ENCODE measurements at places on chromosomes 11 and 22.

DNA sequence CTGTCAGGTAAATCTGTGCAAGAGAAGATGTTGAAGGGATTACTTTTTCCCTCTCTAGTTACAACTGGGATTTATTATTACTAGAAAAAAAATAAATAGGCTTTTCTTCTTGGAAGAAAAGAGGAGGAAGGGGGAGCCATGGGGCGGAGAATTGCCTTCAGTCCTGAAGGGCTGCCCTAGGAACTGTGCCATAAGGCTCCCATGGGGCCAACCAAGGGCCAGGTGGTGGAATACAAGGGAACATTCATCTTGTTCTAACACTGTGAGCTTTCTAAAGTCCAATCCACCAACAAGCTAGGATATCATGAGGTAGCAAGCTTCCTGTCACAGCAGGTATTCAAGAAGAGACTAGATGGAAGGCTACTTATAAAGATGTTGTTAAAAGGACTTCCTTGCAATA is 24.8 kb upstream of the NRIP3 start:
- no peak for DNase-seq

- DNase-seq: no peak
Observed at GRCh38 chr11:16911658-16912057, 102.6 kb downstream of the PLEKHA7 start.

DNA sequence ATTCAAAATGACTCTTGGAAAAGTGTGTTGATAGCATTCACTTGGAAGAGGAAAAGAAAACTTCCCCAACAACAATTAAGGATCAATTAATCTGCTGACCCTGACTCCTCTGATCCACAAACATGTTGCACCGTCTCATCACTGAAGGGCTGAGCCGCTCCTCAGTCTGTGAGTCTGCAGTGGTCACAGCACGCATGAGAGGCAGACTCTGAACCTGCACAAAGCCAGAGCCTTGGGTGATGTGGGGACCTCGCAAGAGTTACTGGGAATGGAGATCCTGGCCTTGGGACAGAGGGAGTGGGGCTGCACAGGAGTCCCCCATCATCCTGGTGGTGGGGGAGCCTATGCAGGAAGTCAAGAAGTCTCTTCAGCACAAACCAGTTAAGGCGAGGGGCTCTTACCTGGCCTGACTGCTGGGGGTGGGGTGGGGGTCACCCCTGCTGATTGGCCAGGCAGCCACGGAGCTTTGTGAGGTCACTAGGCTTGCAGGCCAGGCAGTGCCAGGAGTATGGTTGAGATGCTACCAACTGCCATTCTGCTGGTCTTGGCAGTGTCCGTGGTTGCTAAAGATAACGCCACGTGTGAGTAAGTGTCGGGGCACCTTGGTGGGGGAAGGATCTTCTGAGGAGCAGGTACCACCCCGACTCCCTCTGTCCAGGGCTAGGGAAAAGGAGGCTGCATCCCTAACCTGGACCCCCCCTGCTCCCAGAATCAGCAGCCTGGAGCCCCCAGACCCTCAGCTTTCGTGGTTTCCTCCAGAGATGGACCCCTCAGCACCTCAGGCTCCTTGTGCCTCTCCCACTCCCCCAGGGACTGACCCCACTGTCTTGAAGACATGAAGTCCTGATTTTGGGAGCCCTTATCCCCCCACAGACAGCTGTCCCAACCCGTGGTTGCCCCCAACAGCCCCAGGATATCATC is at the start of gene ACR:
TSS of gene ACR (plus strand) at position 477 of the 921 bp plus-strand sequence. CDS start at position 509, 32 bp downstream.
- DNase-seq: no peak

DNA sequence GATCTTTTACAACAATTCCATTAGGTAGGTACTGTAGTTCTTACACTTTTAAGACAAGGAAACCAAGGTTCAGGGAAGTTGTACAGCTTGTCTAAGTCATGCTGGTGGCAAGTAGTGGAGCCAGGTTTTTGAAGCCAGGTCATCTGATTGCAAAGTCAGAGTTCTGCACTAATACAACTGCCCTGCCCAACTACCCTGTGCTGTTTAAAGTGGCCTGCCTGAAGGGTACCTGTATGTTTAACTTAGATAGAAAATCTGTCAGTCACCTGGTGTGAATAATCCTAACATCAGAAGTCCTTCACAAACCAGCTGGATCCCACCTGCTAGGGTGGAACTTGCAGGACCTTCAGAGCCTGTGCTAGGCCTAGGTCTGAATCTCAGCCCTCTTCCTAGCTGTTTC is 44.2 kb downstream of the ARFGAP2 start:
- no peak for DNase-seq

DNA sequence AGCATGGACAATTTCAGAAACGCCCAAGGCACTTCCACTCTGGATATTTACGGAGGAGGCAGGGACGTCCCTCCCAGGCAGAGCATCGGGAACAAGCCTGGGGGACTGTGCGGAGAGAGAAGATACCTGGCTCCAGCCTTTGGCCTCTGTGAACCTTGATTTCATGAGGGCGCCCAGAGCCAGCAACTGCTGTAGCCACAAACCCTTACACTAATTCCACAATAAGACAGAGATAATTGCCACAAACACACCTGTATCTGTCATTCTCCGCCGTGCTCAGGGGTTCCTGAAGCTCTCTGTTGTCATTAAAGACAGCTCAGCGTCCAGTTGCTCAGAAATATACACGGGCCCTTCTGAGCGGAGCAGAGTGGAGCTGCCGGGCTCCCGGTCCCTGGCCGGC is 1292.1 kb downstream of the TBC1D22A start:
- DNase-seq: no peak

DNA sequence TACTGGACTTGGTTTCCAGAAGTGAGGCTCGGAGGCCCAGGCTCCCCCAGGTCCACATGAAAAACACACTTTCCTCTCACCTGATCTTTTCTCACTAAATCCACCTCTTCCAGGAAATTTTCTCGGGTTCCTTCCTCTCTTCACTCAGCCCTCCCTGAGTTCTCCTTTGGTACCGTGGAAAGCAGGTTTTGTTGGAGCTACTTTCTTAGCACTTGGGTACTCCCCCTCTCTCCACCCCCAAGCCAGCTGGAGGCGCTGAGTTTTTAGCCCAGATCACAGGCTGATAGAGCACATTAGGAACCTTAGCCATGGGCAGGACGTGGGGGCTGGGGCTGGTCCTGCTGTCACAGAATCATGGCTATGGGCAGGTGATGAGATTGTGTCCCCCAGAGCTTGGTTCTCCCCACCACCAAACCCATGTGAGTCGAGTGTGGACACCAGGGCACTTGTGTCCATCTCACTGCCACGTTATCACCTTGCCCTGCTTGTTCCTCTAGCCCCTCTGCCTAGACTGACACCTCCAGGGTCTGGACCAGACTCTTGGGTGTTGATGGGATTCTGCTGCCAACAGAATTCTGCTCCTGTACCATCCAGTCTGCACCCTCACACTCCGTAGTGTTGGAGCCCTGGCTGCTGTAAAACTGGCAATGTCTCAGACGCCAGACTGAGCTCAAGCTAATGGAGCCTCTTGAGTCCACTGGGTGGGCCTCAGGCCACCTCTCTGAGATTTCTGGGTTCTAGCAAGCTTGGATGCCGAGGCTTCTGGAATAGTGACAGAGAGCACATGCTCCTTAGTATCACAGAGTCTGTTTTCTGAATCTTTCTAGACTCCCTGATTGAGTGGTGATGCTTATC is 74.9 kb upstream of the NARS2 start:
- no peak for DNase-seq

DNA sequence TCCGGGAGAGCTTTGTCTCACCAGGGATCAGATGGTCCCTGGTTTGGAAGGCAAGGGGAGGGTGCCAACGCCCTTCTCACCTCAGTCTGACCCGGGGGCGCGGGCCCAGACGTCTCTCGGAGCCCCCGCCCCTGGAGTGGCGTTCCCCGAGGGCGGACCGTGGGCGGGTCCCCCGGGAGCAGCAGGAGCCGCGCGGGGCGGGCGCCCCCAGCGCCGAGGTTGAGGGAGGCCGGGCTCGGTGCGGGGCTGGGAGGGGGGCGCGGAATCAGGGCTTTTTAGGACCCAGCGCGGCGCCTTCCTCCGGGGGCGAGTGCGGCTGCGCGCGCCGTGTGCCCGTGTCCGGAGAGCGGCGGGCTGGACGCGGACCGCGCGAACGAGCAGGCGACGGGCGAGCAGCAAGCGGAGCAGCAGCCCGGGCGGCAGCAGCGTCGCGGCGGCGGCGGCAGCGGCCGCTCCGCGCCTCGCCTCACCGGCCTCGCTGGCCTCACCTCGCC is at the start of gene KCNC1:
TSS of gene KCNC1 (plus strand) at position 364 of the 494 bp plus-strand sequence. CDS start 1,222 bp downstream, outside the sequence.
- no peak for DNase-seq

GRCh38 chr22:50425179-50425916 is 49.5 kb downstream of the SBF1 start:
- DNase-seq: no peak

DNA sequence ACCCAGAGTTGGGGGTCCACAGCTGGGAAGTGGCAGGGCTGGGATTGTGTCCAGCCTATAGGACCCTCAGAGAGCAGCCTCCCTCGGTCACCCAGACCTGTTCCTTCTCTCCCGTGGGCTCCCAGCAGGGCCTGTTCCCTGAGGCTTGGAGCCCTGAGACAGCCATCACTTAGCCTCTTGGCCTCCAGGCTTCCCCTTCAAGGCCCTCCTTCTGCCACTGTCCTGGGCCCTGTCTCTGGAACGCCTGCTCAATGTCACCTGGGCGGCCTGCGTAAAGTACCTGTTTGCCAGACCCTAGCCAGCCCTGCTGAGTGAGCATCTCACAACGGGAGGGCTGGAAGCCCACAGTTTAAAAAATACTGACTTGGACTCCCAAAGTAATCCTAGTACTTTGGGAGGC is 6.5 kb downstream of the MGAT3 start:
- no peak for DNase-seq

DNA sequence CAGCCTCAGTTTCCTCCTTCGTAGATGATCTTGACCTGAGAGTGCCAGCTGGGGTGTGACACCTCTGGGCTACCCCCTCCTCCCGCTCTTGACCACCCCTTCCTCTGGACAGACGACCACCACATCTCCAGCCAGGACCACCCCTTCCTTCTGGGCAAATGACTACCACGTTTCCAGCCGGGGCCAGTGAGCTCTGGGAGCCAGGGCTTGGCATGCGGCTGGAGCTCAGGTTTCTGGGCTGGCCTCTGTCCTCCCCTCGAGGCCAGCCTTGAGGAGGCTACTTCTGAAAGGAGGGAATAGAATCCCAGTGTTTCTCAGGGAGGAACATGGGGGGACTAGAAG is 120.9 kb downstream of the KCNQ1OT1 start:
- DNase-seq: no peak

GRCh38 chr11:390175-390574 is 3.8 kb upstream of the PKP3 start:
- no peak for DNase-seq

- peak; percentile 88 for DNase-seq
Observed at GRCh38 chr11:8099291-8099899, 18.4 kb downstream of the TUB start.

DNA sequence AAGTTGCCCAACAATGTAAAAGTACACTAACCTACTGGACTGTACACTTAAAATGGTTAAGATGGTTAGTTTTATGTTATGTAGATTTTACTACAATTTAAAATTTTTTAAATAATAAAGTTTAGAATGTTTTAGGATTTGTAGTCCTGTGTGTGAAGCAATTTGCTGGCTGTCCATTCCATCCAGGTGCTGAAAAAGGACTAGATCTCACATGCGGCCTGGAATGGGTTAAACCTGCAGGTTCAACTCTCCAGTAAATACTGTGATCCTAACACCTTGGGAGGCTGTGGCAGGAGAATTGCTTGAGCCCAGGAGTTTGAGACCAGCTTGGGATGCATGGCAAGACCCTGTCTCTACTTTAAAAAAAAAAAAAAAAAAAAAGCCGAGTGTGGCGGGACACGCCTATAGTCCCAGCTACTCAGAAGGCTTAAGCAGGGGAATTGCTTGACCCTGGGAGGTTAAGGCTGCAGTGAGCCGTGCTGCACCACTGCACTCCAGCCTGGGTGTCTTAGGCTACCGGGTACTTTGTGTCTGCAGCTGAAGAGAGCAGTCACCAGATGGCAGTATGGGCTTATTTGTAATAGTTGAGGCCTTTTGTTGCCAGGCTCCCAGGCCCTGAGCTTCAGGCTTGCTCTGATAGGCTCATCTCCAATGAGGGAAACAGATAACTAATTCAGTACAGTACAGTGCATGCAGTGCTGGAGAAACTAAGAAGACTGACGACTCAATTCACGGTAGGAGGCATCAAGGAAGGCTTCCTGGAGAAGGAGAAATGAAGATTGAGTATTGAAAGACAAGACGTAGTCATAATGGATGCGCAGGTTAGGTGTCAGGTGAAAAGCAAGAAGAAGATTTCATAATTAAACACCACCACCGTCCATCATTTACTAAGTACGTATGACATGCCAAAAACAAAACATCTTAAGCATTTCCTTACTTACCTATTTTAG is 64.7 kb upstream of the ASPHD2 start:
- DNase-seq: peak; percentile 89
